ENCODE measurements at places on chromosomes 7 and 10.

DNA sequence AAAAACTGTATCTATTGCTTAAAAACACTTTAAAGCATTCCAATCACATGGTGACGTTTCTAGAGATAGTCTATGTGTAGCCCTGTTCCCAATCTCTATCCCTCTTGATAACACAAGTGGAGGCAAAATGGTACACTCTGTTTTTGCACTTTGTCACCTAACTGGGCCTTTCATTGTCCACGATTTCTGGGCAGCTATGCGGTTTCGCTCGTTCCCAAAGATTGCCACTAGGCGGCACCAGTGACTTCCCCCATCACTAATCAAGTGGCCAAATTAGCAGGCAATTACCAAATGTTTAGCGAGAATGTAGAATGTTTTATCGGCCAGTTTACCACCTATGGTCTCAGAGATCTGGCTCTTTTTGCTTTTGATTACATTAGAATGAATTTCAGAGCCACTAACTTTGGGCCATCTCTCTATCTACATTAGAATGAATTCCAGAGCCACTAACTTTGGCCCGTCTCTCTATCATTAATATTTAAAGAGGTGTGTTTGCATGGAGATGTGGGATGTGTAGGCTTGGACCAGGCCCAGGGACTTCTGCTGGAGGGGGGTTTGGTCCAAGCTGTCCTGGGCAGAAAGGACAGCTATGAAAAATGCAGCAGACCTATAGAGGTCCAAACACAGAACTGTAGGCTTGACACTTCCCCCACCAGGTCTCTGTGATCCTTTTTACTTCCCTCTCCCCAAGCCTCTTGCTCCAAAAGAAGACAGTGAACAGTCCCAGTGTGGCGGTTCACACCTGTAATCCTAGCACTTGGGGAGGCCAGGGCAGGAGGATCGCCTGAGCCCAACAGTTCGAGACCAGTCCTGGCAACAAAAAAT lies 90.1 kb downstream of the EPC1 start:
- DNase-seq, result peak; percentile 94

GRCh38 chr7:131108212-131108940 lies 219.3 kb upstream of the MKLN1 start:
- no peak for DNase-seq

DNA sequence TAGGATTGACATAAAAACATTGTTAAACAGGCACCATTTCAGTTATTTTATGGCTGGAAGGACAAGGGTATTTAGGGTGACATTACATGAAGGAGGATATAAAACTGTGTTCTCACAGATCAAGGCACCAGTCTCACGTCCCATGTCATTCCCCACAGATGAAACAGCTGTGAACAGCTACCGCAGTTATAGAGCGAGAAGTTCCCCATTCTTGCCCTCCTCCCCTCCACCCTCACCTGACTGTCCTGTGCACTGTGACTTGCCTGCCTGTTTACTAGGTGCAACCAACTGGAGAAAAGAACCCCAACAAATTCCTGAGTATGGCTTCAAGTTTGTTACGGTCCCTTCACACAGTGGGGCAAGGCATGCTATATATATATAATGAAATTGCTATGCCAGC lies 141.6 kb downstream of the SND1 start:
- DNase-seq, result no peak

DNA sequence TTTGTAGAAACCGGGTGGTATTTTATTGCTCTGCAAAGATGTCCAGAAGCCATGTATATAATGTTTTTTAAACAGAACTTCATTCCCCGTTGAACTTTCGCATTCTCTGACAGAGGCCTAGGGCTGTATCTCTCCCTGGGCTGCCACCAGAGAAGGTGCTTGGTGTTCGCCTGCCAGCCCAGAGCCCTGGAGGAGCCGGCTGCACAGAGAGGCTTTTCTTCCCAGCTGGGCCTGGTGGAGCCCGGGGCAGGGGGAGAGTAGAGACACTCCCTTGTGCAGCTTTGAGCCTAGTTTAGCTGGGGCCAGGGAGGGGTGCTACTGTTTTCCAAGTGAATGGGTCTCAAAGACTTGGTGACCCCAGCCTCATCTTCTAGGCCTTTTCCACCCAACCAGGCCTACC lies 13.6 kb upstream of the TRIM8 start:
- DNase-seq, result no peak

- DNase-seq, result no peak
Observed at GRCh38 chr7:47640265-47640664, 58.4 kb upstream of the TNS3 start.

DNA sequence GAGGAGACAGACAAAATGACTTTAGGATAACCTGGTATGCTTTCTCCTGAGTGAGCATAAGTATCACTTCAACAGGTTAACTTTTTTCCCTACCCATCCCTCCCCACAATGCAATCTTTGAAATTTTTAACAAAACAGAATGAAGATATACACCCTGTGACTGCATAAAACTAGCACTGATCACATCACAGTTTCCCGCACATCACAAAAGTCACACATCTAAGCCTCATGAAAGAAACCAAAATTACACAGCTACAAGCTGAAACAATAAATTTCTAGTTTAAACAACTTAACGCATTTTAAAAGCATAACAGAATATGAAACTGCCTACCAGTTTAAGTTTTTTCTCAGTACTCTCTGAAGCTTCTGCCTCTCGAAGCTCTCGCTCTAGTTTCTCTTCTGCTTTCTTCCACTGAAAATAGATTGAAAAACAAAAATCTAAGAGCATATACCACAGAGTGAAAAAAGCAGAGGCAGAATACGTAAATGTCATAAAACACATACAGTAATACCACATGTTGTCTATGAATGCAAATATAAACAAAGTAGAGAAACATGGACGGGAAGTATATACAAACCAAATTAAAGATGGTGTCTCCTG lies 18.1 kb downstream of the NOC3L start:
- DNase-seq, result no peak

DNA sequence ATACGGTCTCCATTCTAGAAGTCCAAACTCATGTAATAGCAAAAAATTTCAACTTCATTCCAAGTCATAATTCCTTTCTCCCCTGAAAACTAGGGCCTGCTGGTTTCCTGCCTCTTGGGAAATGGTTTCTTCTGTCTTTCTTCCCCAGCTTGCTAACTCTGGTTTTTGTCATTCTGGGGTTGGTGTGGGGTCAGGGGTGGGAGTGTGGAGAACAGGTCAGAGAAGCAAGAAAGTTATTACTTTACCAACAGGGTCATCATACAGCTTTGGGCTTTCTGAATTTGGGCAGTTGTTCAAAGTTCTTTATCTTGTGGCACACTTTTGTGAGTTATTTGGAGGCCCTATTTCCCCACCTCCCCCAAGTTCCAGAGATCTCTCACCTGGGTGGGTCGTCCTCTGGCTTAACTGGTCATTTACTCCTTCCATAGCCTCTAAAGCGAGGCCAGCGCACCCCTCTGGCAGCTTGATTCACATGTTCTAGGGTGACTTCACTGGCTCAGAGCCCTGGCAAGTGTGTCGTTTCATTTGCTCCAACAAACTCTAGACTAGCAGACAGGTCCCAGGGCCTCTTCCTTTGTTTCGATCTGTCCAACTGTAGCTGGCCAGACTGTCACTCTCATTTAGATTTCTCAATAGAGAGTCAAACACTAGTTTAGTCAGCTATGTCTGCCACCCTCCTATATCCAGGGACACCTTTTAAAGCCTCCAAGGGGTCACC lies 161.2 kb downstream of the JCAD start:
- DNase-seq, result no peak

DNA sequence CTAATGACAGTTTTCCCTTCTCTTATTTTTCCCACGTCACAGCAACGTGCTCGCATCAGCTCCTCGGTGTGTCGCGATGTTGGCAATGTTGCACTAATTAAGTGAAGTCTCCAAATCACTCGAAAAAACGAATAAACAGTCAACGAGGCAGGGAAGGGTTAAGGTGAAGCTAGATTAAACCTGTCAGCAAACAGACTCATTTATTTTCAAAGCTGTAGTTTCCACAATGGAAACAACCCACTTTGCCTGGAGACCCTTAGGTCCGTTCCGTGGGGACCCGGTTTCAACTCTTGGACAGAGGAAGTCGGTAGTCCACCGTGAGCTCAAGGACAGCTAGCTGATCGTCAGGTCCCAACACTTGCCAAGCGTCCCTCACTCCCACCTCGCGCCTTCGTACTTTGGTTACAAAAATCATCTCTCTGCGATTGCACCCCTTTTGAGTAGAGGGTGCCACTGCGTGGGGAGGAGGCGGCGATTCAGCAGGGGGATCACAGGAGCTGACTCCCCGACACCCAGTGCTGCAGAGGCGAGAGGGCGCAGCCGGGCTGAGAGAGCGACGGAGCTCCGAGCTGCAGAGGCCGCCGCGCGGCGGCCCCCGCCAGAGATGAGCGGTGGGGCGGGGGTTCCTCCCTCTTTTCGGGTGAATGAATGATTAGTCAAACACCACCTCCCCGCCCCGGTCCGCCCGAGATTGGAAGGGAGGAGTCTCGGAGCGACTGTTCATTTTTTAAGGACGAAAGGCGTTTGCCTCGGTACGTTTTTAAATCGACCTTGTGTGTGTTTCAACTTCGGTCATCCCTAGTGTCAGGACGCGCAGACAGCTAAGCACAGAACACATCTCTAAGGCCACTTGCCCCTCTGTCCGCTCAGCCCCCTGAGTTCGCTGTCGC lies 1.3 kb upstream of the BMPER start:
- no peak for DNase-seq

GRCh38 chr7:85775431-85775830 lies 588.6 kb upstream of the SEMA3D start:
- DNase-seq, result no peak

DNA sequence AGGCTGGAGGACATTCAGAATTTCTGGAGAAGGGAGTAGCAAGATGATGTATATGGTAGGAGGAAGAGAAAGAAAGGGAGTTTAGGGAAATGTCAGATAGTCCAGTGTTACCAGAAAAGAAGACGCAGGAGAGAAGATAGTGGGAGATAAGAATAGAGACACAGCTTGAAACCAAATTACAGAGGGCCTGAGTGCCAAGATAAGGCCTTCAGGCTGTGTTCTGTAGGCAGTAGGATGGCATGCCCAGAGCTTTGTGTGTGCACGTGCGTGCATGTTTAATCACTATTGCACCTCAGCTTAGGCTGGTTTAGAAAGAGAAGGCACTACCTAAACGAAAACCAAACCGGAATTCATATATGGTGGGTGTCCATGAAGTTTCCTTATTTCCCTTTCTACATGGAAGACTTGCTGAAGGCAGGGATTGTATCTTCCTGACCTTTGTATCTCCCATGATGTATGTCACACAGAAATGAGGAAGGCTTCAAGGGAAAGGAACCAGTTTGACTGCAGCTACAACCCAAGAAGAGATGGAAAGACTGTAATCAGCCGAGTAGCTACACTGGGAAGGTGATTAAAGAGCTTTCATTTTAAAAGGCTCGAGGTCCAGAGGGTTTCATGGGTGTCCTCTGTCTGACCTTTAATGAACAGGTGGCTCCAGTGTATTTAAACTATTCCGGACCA lies 35.8 kb upstream of the BHLHA15 start:
- no peak for DNase-seq

Data from lower leg skin (tissue), 4 donors.